CD4-positive, alpha-beta T cell treated with Interleukin-4 for 4 hours (primary cell): ENCODE measurements at places on chromosomes 16 and 17.

DNA sequence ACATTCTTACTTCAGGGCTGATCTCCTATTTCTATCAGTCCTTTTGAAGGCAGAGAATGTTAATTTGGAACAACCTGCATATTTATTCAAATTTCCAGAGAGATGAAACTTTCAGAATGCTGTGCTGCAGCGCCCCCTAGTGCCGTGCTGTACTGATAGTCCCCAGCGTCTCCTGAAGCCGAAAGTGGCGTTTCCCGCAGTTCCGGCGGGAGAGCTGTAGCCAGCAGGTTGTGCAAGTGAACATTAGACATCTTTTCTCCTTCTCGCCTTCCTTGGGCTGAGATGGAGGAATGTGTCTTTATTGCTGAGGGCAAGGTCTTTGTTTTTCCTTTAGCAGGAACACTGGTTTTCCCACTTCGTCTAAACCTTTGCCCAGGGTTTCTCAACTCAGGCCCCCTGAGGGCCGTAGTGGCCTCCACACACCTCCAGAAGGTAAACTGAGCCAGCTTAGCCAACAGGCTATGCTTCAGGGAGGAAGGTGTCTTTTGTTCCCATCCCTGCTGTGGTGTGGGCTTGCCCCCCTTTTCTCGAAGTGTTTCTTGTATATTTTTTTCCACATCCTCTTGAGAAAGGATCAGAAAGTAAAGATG lies 26.4 kb downstream of the USP10 start:
- peak; percentile 68 for DNase-seq

GRCh38 chr16:66442502-66443268 lies 15.6 kb downstream of the BEAN1 start:
- no peak for DNase-seq

GRCh38 chr16:85195900-85196772 lies 83.9 kb upstream of the CIBAR2 start:
- no peak for DNase-seq

DNA sequence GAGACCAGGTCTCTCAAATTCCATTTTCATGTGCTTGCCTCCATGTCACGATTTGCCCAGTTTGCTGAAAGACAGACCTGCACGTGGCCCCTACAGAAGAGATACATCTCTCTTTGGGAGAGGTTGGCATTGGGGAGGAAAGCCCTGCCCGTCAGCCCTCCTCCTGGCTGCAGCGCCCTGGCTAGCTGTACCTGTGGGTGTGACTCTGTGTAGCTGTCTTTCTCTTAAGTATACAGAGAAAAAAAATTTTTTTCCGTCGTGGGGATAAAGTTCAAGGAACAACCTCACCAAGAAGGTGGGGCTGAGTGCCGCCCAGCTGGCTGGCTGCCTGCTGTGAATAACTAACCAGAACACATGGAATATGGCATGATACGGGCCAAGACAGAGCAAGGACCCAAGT lies 26.5 kb downstream of the TMEM98 start:
- DNase-seq: no peak

GRCh38 chr17:77215281-77215680 lies 74.5 kb downstream of the SEC14L1 start:
- DNase-seq: no peak

- DNase-seq: no peak
These were observed 174.3 kb downstream of the FTO start for GRCh38 chr16:53878216-53878615.

DNA sequence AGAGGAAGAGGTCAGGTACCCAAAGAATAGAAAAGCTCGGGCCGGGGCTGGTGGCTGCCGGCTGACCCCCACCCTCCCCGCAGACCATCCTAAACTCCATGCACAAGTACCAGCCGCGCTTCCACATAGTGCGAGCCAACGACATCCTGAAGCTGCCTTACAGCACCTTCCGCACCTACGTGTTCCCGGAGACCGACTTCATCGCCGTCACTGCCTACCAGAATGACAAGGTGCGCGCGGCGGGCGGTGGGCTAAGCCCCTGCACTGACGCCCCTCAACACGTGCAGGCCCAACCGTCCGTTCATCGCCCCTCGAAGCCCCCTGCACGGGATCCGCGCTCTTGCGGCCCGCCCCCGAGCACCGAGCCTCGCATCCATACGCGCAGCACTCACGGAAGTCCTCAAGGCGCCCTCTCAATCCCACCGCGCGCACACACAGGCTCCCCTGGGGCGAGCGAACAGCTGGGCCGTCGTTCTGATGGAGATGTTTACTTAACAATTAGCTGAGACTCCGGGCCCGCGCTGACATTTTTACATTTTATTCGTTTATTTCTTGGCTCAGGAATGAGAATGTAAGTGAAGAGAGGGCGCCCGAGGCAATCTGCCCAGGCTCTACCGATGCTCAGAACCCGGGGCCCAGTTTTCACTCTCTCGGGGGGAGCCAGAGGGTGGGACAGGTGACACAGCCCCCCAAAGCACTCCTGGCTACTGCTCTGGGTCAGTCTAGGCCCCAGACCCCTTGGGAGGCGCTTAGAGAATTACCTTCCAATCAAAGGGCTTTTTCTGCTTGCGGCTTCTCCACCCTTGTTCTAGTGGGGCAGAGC lies 3.5 kb downstream of the TBX2 start:
- no peak for DNase-seq

- no peak for DNase-seq
These were observed 8.2 kb upstream of the STH start for GRCh38 chr17:45990886-45991285.

DNA sequence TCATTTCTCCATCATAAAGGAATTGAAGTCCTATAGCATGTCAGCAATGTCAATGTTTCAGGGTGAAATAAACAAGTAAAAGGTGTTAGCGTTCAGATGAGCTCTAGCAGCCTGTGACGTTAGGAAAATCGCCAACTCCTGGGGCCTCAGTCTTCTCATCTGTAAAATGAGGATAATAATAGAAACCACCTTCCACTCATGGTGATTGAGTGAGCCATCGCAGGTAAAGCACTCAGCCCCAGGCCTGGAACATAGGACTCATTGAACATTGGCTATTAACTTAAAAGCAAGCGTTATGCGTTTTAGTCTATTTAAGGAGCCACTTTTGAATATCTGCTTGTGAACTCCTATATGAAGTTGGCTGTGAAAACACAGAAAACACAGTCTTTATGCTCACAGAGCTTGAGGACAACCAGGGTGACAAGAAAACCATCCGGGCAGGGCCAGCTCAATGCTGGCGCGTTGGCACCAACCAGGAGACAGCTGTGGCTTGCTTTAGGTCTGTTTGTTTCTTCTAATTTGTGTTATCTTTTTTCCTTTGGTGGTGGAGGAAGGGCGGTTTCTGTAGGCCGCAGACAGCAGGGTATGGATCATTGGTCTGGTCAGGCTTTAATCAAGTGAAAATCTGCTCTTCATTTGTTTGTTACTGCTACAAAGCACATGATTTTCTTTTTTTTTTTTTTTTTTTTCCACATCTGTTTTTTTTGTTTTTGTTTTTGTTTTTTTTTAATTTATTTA lies 35.7 kb upstream of the MED9 start:
- DNase-seq: no peak

DNA sequence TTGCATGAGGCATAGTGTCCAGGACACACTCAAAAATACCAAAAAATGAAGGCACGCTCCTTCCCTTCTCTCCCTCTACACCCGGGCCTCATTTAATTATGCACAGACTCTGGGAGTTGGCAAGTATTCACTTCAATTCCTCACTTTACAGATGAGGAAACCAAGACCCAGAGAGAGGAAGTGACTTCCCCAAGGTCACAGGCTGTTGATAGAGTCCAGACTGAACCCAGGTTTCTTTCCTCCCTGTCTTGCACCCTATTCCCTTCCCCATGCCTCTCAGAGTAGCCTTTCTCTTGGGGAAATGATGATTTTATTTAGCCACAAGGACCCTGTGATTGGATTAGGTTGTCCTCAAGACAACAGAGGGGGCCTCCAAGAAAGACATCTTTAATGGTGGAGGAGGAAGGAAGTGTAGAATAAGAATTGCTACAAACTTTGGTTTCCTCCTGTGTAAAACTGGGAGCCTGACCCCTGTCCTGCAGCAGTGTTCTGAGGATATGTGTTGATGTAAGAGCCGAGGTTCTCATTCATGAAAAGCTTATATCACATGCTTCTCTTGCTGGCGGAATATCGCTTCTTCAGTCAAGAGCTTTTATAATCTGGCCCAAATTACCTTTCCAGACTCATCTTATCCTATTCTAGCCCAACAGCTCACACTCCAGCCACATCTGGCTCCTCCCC lies 48.8 kb upstream of the SIAH1 start:
- no peak for DNase-seq

GRCh38 chr17:66541461-66542128 lies 239.2 kb downstream of the PRKCA start:
- no peak for DNase-seq

GRCh38 chr16:46883353-46883689 lies 841 bp upstream of the GPT2 start:
- no peak for DNase-seq

DNA sequence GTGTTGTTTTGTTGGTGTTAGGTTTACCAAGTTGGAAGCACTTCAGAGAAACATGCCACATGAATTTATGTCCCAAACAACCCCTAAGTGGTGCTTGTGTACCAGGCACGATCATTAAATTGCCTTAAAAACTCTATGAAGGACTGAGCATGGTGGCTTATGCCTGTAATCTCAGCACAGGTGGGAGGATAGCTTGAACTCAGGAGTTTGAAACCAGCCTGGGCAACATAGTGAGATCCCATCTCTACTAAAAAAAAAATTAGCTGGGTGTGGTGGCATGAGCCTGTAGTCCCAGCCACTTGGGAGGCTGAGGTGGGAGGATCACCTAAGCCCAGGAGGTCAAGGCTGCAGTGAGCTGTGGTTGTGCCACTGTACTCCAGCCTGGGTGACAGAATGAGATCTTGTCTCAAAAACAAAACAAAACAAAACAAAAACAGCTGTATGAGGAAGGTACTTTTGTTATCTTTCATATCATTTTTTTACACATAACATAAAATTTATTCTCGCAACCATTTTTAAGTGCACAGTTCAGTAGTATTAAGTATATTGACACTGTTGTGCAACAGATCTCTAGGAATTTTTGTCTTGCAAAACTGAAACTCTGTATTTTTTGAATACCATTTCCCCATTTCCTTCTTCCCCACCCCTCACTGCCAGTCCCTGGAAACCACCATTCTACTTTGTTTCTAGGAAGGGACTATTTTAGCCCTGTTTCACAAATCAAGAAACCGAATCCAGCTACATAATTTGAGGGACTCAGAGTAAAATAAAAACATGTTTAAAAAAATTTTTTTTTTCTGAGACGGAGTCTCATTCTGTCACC lies 14.3 kb upstream of the RBBP6 start:
- no peak for DNase-seq

DNA sequence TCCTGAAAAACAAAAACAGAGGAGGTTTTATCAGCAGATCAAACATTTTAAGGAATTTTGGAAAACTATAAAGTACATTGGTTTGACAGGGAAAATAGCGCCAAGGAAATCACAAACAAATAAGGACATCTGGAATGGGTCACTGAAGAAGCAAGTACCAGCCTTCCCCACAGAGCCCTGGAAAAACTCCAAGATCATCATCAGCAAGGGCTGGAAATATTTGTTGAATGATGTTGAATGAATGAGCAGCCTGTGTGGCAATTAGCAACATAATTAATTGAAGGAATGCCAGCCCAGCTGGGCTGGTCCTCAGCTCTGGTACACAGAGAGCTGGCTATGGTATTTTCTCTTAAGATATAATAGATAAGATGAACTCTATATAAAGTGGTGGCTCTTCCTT lies 290.4 kb downstream of the HS3ST3A1 start:
- no peak for DNase-seq

GRCh38 chr16:87664792-87665191 lies 62.5 kb downstream of the JPH3 start:
- no peak for DNase-seq

GRCh38 chr17:40472733-40473452 lies 28.5 kb downstream of the TNS4 start:
- DNase-seq: no peak

GRCh38 chr16:82761236-82761635 lies 134.5 kb downstream of the CDH13 start:
- no peak for DNase-seq

DNA sequence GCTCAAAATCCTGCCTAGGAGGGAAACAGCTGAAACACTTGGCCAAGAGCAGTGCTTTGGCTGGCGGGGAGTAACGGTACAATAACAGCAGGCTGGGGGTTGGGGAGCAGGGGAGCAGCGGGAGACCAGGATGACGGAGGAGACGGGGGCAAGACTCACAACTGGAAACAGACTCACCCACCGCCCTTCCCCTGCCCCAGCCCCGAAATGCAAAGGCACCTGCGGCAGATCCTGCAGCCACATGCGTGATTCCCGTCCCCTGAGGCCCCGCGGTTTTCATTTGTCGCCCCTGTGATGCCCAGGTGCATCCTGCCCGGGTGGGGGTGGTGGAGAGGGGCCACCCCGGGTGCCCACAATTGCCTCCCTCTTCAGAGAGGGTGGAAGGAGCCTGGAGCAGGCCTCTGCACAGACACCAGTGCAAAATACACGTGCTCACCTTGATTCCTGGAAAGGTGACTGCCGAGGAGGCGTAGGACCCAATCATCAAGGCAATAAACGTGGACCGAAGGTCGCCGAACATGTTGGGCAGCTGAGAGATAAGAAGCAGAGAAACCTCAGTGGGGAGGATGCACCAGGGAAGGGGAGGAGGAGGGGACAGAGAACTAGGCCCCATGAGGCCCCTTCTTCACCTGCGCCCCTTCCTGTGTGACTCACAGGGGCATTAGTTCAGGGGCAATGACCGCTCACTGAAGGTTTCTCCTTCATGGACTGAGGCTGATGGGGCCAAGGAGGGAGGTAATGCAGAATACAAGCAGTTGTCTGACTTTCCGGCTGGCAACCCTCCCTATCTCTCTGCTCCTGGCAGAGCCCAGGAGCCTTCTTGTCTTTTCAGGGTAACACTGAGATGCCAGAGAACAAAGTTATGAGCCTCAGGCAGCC lies 30.4 kb upstream of the PITPNA start:
- DNase-seq: no peak

DNA sequence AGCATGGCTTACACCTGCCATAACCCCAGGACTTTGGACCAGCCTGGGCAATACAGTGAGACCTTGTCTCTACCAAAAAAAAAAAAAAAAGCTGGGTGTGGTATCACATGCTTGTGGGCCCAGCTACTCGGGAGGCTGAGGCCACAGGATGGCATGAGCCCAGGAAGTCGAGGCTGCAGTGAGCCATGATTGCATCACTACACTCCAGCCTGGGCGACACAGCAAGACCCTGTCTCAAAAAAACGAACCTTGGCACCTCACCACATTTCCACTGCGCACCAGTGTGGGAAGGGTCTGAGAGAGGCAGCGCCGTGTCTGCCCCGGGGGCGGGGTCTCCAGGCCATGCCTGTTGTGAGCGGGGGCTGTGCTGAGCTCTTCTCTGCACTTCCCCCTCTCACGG lies 6.3 kb downstream of the ACSF3 start:
- no peak for DNase-seq

DNA sequence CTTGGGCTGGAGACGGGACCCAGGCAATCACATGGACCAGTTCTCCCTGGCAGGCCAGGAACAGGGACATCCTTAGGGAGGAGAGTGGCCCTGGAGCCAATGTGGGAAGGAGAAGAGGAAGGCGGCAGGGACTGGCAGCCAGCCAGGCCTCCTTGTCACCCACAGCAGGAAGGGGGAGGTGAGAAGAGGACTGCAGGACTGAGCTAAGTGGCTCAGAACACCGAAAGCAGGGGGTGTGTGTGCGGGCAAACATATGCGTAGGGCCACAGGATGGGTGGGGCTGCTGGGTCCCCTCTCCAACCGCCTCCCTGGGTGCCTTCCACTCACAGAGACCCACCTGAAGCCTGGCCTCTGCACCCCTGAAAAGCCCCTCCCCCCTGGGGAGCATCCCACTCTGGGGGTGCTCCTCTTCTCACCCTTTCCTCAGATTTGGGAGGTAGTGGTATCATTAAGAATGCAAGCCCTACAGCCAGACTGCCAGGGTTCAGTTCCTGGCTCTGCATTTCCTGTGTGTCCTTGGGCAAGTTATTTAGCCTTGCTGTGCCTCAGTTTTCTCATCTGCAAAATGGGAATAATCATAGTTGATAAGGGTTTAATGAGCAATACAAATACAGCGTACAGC lies 8.1 kb downstream of the PNMT start:
- peak; percentile 62 for DNase-seq
